Panc1 (cell line): ENCODE measurements at places on chromosomes 12 and 14. TPM values are rescaled to one million over a fixed set of nuclear protein-coding genes. Genes with fewer than 3 reads are reported as not detected.

DNA sequence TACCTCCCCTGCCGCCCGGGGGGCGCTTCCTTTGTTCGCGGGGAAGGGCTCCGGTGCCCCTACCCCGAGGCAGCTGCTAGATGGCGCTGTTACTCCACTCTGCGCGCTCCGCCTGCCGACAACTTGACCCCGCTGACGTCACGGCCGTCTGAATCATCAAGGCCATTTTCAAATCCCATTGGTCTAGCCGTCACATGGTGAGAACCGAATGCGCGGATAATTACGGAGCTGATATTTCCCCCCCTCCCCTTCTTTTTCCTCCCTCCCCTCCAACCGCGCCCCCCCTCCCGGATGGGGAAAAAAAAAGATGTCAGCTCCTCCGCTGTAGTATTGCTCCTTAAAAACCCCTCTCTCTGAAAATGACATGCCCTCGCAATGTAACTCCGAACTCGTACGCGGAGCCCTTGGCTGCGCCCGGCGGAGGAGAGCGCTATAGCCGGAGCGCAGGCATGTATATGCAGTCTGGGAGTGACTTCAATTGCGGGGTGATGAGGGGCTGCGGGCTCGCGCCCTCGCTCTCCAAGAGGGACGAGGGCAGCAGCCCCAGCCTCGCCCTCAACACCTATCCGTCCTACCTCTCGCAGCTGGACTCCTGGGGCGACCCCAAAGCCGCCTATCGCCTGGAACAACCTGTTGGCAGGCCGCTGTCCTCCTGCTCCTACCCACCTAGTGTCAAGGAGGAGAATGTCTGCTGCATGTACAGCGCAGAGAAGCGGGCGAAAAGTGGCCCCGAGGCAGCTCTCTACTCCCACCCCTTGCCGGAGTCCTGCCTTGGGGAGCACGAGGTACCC is at the start of gene HOXC10:
Gene HOXC10 (plus strand): TSS at position 246 of the 791 bp plus-strand sequence. CDS start 114 bp downstream, at position 360.
- DNase-seq, result peak; percentile 95

- no peak for DNase-seq
Observed at GRCh38 chr12:70919176-70919575, 1.4 kb downstream of the PTPRR start.

The ZC2HC1C gene
- 5.2 TPM for total RNA-seq

GRCh38 chr12:108955225-108955835 is 65.5 kb downstream of the SVOP start:
- DNase-seq, result no peak

The SLC6A12 gene
- 1.0 TPM for total RNA-seq
